ENCODE measurements at places on chromosomes 6 and 20.

DNA sequence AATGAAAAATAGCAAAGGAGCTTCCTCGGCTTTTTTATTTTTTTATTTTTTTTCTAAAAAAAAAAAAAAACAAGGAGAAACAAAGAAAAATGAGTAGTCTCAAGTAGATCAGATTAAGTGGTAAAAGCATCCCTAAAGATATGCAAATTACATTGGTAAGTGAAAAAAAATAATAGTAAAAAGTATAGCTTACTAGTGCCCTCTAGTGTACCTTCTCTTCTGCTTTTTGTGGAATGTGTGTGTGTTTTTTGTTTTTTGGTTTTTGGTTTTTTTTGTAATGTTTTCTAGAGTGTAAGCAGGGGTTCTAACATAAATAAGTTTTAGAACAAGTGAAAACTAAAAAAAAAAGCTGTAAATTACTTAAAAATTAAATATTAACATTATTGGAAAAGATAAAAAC, 1062.0 kb downstream of the HACE1 start:
- peak; percentile 60 for DNase-seq

- DNase-seq = no peak
Measured at GRCh38 chr6:126064257-126064747, 78.0 kb downstream of the TRMT11 start.

GRCh38 chr6:10441004-10441654, 26.3 kb upstream of the TFAP2A start:
- no peak for DNase-seq

- DNase-seq = no peak
Measured at GRCh38 chr6:152170702-152171667, 363.5 kb downstream of the ESR1 start.

GRCh38 chr6:163789199-163789810, 374.8 kb downstream of the QKI start:
- no peak for DNase-seq

- DNase-seq = peak; percentile 84
Measured at GRCh38 chr6:100657678-100658330, 193.1 kb upstream of the SIM1 start.

DNA sequence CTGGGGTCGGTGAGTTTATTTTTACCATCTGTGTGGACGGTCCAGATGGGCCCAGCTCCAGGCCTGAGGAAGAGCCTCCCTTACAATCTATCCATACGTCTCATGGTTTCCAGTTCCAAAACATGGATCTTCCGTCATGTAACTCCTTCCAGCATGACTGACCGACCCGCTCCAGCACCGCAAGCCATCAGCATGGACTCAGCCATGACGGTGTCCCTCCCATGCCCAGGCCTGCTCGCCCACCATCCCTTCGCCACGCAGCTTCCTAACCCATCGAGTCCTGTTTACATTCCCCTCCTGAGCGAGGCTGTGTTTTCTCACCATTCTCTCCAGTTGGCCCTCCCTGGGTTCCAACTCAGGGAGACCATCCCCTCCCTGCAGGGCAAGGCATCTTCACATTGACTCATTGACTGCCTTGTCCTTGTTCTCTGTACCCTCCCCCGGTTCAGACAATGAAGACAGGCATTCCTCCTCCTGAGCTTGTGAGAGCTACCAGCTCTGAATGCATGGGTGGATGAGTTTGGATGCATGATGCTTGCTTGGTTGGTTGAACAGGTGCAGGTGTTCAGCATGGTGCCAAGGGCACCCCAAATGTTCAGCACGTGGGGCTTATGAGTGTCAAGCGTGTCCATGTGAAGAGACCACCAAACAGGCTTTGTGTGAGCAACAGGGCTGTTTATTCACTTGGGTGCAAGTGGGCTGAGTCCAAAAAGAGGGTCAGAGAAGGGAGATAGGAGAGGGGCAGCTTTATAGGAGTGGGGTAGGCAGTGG, 235.8 kb downstream of the SMOC2 start:
- no peak for DNase-seq

- DNase-seq = no peak
Measured at GRCh38 chr6:12371641-12372146, 81.5 kb downstream of the EDN1 start.

- no peak for DNase-seq
Measured at GRCh38 chr6:49607391-49607982, 29.2 kb downstream of the RHAG start.

DNA sequence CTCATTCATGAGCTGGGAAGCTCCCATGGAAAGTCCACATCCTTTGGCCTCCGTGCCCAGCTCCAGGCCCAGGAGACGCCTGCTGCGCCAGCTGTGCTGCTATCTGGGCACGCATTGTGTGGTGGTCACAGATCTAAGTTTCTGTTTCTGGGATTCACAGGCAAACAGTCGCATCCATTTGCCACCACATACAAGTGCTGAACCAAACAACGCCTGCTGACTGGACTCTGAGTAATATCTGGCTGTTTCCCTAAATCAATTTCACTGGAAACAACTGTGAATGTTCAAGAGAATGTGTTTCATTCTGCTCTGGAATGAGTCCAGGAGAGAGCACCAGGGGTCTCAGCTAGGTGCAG, 45.5 kb downstream of the IRF4 start:
- DNase-seq = no peak

DNA sequence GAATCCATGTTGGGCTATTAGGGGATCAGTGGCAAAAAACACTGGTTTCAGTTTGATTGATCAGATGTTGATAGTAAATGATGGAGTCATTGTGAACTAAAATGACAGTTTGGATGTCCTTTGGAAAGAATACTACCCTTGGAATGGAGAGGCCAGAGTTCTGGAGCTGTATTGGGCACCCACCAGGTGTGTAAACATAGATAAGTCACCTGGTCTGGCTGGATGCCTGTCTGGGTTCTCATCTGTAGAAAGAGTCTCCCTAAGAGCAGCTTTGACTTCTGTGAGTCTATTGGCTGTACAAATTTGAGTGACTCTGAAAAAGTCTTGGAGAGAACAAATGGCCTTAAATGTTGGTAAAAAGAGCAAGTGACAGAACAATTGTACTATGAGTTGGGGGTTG, 115.0 kb downstream of the SCP2D1 start:
- no peak for DNase-seq

DNA sequence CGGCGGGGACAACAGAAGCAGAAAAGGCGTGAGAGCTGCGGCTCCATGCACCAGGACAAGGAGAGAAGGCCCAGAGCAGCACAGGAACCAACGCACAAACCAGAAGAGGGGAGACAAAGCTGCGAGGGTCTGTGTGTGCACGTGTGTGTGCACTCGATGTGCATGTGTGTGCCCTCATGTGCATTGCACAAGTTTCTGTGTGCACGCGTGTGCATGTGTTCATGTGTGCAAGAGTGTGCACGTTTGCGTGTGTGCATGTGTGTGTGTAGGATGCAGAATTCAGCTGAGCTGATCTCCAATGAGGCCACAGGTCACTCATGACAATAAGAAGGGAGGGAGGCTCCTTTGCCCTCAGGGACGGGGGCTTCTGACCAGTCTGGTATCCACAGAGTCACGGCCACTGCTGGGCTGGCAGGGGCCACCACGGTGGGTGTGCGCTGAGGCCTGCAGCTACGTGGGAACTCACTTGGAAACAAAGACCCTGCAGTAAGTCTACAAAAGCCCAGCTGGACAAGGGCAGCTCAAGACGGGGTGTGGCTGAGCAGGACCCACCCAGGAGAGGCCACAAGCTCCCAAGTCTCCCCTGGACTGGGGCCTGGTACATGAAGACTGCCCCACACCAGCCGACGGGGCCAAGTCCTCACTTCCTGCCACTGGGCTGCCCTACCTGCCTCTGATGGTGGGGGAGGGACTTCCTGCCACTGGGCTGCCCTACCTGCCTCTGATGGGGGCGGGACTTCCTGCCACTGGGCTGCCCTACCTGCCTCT, 48.1 kb upstream of the CHRNA4 start:
- no peak for DNase-seq

GRCh38 chr6:118509009-118509617, 39.0 kb upstream of the PLN start:
- DNase-seq = peak; percentile 61

- DNase-seq = no peak
Measured at GRCh38 chr20:54004445-54004844, 65.9 kb downstream of the BCAS1 start.

DNA sequence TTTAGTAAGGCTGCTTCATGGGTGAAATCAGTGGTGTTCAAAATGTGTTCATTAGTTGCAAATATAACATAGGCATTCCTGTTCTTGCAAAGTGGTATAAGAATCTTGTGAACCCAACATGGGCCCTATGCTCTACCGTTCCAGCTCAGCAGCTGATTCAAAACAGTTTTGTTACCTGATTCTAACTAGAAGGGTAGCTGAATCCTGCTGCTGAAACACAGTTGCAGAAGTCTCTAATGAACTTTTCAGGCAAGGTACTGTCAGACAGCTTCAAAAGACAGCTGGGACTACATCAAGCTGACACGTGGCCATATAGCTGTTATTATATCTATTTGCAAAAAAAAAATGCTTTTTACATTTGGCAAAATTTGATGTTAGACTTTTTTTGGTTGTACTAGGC, 22.7 kb downstream of the THEMIS start:
- no peak for DNase-seq

DNA sequence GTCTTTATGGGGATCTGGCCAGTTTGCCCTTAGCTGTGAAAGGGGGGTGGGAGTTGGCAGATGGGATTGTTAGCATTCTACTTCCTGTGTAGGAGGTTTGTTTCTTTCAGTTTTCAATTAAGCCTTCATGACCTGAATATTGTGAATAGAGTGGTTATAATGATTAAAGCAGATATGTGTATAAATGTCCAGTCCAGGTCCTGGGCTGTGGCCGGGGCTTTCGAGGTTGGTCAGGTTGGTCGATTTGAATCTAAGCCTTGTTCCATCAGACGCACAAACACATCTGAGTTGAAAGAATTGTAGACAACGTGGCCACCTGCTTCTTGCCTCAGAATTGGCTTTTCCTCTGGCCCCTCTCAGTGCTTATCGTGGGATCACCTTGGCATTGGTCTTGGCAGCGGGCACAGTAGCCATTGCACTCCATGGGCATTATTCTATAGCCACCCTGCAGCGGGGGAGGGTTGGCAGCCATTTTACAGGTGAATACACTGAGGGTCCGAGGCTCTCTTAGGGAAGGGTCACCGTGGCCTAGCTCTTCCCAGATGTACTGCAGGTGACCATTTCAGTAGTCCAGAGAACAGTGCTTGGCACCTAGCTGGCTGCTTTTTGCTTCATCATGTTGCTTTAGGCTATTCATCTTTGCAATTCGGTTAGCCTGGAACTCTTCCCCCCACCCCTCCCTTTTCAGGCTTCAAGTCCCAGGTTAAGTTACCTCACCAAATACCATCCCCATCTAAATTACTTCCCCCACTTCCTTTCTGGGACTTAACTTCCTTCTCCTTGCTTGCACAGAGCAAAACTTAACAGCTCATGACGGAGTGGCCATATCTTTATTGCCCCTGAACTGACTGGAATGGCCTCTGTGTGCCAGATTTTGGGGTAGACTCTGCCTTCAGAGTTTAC, 1.1 kb downstream of the RNF114 start:
- DNase-seq = no peak

DNA sequence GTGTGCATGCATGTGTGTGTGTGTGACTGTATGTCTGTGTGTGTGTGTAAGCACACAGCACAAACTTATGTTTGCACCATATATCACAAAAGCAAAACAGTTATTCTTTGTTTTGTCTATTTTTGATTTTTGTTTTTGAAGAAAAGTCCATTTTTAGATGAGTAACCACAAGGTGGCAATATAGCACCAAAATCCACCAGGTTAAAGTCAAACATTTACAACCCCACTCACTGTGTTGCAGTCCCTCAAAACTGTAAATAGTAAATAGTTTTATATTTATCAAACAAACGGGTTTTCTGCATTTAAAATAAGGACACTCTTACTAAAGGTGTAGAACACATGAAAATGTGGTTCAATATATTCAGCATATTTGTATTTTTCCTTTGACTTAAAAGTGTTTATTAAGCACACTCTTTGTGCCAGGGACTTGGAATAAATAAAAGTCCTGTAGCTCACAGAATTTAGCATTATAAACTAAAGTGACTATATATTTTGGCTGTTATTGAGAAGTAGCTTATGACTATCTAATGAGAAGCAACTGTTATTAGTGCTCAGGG, 118.5 kb downstream of the GFRAL start:
- peak; percentile 32 for DNase-seq

DNA sequence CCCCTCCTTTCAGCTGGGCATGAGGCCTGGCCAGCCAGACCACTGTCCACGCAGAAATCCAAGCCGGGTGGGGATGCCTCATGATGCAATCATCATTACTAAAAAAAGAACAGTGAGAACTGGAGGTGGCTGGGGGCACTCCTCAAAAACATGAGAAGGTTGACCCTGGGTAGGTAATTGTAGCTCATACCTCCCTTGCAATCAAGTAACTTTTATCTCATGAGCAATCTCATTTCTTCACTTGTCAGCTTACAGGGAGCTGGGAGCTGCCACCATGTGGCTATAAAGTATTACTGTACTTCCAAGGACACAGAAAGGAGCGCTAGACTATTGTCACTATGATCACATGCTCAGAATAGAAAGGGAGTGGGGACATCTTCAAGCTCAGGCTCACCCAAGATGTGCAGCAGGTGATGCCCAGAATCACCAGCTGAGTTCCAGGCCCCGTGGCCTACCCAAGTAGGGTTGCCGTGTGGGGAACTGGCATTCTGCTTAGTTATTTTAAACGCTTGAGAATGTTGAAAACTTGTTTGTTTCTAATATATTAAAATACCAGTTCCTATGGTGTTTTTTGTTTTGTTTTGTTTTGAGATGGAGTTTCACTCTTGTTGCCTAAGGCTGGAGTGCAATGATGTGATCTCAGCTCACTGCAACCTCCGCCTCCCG, 3.0 kb upstream of the CDH26 start:
- peak; percentile 81 for DNase-seq

DNA sequence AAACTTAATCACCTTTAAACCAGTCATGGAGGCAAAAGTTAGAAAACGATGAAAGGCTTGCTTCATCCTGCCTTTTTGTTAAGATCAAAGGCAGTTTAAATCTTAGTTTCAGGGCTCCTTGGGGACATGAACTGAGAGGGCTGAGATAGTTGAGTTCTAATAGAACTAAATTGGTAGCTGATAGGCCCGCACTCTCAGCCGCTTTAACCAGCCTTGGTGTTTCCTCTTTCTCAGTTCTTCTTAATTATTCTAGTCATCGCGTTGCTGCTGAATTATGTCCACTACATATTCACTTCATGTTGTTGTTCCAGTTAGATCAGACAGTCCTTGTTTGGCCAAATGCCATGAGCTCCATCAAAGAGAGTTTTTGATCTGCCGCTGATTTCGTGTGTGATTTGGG, 72.5 kb downstream of the ANKS1A start:
- no peak for DNase-seq

- no peak for DNase-seq
Measured at GRCh38 chr6:116036075-116036773, 24.5 kb downstream of the FRK start.

DNA sequence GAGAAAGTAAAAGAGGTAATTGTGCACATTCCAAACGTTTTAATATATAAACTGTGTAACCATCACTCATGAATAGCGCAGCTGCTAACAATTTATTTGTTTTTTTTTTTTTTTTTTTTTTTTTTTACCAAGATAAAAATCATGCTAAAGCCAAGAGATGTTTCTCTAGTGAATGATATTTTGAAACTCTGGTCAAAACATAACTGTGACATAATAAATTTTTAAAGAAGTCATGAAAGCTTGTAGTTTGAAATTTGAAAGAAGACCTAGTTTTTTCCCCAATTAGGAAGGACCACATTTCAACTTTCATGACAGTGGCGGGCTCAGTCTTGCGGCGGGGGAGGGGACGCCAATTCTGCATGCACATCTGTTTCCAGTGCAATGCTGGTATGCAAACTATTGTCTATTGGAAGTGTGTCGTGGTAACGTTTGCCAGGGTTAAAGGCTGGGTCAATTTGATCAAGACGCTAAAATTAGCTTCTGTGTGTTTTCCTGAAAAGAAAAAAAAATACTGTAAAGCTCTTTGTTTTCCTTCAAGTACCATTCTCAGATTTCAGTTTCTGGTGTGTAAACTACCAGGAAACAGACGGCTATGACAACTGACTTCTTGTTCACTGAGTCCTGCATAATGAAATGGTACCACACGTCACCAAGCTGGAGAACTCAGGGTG, 211.9 kb downstream of the FOXC1 start:
- DNase-seq = no peak
